ENCODE measurements at places on chromosomes 2 and 18.

- DNase-seq, result no peak
Measured at GRCh38 chr2:119402645-119403560, 28.8 kb upstream of the TMEM37 start.

DNA sequence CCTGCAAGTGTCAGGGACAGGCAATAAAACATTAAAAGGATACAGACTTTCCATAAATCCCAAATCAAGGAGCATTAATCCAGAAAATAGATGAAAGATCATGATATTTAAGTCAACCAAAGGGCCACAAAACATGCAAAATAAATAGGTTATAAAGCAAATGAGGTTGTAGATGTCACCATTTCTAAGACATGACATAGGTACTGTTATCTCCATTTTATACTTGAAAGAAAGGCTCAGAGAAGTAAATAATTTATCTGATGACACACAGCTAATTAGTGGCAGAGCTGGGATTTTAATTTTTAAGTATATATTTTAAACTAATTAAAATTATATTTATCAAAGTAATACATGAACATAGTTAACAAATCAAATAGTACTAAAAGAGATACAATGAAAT lies 301.8 kb downstream of the AGPS start:
- no peak for DNase-seq

DNA sequence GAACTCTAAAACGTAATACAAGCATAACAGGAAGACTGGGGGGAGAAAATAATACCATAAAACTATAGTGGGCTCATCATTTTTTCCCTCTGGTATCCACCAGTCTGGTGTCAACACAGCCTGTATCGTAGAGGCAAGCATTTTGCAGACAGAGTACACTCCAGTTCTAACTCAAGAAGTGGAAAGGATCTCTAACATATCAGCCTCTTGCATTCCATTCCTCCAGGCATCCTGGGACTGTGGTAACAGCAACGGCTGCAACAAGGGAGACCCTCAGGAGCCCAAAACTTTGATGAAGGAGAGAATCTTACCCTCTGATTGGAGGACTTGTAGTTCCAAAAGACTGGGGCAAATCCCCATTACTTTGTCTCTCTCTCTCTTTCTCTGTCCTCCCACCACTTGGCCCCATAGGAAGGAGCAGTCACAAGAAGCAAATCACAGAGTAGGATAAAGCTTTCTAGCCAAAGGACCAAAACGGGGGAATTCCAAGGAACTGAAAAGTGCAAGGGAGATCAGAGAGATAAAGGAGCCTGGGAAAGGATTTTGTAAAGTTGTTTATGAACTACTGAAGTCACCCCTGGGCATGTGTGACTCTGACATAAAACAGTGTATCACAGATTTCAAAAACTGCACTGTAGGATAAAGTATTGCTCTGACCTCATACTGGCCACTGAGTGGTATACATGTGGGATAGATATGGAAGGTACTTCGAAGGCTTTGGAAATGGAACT lies 11.9 kb downstream of the FRZB start:
- no peak for DNase-seq

DNA sequence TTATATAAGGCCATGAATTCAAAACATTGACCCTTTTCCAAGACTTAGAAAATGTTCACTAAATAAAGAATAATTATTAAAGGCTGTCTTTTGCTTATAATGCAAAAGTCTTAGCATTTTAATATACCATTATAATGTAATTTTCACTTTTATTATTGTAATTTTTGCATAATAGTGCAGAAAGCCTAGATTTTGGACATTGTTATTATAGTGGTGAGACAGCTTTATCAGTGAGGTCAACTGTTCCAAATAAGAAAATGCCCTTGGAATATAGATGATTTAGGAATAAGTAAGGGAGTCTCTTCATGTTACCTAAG lies 56.6 kb downstream of the ATIC start:
- no peak for DNase-seq

GRCh38 chr2:157790780-157791179 lies 85.3 kb downstream of the ACVR1 start:
- DNase-seq, result no peak

- DNase-seq, result no peak
Measured at GRCh38 chr18:9334973-9335696, 562 bp downstream of the TWSG1 start.

DNA sequence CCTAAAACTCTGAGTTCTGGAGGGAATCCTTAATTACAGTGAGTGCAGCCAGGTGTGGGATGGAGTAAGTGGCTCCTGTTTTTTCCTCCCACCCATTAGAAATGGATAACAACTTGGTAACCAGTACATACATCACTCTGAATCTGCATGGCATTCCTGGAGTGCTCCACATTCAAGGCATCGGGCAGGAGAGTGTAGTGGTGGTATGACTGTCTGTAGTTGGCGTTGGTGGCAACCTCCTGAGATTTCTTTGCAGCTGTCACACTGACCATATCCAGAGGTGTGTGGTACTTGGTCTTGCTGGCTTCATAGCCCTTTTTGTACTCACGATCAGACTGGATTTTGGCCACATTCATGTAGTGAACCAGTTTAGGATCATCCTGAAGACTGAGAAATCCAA lies 68.3 kb downstream of the NEB start:
- no peak for DNase-seq

DNA sequence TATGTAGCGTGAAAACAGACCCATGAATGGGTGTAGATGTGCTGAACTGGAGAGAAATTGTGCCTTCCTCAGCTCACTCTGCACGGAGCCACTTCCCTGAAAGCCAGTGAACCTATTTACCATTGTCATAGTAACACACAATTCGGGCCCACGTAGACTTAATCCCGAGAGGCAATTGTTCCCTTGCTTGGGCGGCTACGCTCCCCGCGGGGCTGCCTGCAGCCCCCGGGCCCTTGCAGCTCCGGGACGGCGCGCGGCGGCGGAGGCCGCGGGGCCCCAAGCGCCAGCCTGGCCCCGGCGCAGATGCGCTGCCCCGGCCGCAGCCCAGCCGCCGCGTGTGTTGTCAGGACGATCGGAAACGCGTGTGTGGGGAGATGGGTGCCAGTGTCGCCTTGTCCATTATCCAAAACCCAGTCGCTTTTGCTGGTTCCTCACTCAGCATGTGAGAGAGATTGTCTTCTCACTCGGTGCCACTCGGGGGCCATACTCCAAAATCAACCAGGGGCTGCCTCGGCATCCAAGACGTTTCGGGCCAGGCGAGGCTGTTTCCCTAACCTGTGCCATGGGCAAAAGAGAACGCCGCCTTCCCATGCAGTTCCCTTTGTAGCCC lies 17.9 kb upstream of the LRRTM1 start:
- no peak for DNase-seq

- DNase-seq, result peak; percentile 11
Measured at GRCh38 chr2:135744760-135745314, 3.2 kb downstream of the UBXN4 start.

GRCh38 chr18:56191334-56191733 lies 447.1 kb downstream of the TXNL1 start:
- no peak for DNase-seq

GRCh38 chr18:38115201-38115600 lies 549.6 kb upstream of the CELF4 start:
- no peak for DNase-seq

DNA sequence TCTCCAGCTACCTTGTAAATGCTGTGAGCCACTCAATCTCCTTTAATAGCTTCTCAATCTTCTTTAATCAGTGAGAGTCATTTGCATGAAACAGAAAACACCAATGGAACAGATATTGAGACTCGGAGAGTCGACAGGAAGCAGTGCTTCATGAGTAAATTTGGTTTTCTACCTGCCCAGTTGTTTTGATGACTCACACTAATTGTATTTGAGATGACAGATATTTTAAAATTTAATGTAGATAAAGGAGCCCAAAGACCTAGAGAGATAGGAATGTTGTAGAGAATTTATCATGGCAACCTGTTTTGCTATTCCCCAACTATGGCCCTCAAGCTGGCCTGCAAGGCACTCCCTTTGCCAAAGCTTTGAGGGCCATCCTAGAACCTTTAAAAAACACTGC lies 119.1 kb downstream of the CDC42EP3 start:
- no peak for DNase-seq

GRCh38 chr18:37967261-37967660 lies 401.7 kb upstream of the CELF4 start:
- no peak for DNase-seq

- no peak for DNase-seq
Measured at GRCh38 chr2:12014088-12014960, 267.9 kb downstream of the LPIN1 start.

- no peak for DNase-seq
Measured at GRCh38 chr2:145012806-145013205, 492.9 kb upstream of the ZEB2 start.

GRCh38 chr2:9416962-9417316 lies 6.4 kb downstream of the ITGB1BP1 start:
- no peak for DNase-seq

DNA sequence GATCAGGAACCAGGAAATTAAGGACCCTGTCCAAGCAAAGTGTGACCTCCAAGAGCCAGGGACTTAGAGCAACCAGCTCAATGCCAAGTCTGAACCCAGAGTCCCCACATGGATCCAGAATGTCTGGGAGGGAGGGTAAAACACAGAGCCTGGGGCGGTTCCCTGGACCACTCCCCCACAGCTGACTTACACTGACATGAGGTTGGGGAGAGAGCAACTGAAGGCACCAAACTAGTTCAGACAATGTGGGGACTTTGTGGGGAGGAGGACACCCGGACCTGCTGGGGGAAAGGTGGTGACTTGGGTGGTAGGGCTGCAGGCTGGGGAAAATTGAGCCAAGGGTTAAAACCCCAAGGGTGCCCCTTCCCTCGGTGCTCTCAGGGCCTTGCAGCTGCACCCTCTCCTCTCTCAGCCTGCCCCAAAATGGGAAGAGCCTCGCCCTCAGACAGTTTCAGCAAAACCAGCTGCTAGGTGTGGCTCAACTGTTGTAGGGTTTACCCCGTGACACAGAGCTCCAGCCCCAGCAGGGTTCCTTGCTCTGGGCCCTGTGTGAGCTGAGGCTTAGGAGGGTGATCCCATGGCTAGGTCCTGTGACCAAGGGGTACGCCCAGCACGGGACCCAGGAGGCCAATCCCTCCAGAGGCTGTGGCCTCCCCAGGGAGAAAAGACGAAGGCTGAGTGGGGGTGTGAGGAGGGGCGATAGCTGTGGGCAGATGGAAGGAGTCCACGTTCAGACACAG lies 28.6 kb downstream of the MARCO start:
- DNase-seq, result no peak

- no peak for DNase-seq
Measured at GRCh38 chr2:74851191-74851566, 17.3 kb downstream of the HK2 start.

DNA sequence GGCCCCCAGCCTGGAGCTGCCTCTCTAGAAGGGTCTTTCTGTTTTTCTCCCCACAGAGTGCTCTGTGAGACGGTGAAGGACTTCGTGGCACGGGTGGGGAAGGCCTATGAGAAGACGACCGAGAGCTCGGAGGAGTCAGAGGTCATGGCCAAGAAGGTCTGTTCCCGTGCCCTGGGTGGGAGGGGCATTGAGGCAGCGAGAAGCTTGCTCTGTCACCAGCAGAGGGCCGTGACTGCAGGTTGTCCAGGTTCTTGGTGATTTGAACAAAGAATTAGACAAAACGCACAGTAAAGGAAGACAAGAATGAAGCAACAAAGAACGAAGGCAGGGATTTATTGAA lies 93.9 kb downstream of the DGKD start:
- no peak for DNase-seq

DNA sequence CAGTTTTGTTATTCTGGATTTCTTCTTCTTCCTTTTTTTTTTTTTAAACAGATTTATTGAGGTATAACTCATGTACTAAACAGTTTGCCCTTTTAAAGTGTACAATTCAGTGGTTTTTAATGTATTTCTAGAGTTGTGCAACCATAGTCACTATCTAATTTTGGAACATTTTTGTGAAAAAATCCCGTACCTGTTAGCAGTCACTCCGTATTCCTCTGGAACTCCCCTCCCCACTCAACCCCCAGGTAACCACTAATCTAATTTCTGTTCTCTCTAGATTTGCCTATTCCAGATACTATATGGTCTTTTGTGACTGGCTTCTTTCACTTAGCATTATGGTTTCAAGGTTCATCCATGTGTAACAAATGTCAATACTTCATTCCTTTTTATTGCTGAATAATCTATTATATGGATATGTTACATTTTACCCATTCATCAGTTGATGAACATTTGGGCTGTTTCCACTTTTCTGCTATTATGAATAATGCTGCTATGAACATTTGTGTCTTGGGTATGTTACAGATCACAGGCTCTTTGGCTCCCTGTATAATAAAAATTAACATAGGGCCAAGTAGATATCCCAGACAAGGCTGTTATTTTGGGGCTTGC lies 21.9 kb downstream of the EHBP1 start:
- no peak for DNase-seq

GRCh38 chr2:98702127-98702802 lies 28.7 kb downstream of the MGAT4A start:
- DNase-seq, result no peak

DNA sequence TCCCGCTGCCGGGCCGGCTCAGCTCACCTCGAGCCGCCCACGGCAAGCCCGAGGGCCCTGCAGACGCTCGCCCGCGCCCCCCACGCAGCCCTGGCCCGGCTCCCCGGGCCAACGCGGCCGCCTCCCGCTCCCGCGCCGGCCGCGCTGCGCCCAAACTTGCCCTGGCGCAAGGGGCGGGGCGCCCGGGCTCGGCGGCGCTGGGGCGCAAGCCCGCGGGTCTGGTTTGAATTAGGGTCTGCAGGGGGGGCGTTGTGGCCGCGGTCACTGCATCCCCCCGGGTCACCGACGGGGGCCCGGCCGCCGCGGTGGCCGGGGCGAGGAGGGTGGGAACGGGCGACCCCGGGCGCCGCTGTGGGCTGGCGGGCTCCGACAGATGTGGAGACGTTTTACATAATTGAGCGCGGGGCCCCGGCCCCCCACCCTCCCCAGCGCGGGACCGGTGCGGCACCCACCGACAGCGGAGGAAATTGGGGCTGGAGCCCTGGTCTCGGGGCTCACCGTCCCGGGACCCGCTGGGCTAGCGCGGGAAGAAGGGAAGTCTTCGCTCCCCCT lies 690 bp downstream of the SDC1 start:
- DNase-seq, result no peak
